CD4-positive, alpha-beta T cell (primary cell): ENCODE measurements at places on chromosomes 2 and 18.

- no peak for DNase-seq
These were observed 46.6 kb downstream of the ZNF532 start for GRCh38 chr18:58911241-58911640.

- DNase-seq = no peak
These were observed 12.7 kb upstream of the CDH19 start for GRCh38 chr18:66616523-66616983.

DNA sequence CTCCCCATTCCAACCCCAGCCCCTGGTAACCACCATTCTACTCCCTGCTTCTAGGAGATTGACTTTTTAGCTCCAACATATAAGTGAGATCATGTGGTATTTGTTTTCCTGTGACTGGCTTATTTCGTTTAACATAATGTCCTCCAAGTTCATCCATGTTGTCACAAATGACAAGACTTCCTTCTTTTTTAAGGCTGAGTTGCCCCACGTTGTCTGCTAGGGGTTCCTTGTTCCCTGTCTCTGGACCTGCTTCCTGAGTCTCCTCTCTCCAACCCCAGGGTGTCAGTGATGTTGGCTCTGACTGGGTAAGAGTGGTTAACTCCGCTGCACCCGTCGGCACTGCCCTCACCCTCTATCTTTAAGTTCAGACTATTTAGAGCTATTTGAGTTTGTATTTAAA lies 175.2 kb downstream of the SH3RF3 start:
- no peak for DNase-seq

- no peak for DNase-seq
These were observed 115.5 kb downstream of the TWIST2 start for GRCh38 chr2:238963161-238963970.

- DNase-seq = no peak
These were observed 227.5 kb downstream of the LDLRAD4 start for GRCh38 chr18:13446024-13446423.
